ENCODE measurements at places on chromosomes 7 and 10.

DNA sequence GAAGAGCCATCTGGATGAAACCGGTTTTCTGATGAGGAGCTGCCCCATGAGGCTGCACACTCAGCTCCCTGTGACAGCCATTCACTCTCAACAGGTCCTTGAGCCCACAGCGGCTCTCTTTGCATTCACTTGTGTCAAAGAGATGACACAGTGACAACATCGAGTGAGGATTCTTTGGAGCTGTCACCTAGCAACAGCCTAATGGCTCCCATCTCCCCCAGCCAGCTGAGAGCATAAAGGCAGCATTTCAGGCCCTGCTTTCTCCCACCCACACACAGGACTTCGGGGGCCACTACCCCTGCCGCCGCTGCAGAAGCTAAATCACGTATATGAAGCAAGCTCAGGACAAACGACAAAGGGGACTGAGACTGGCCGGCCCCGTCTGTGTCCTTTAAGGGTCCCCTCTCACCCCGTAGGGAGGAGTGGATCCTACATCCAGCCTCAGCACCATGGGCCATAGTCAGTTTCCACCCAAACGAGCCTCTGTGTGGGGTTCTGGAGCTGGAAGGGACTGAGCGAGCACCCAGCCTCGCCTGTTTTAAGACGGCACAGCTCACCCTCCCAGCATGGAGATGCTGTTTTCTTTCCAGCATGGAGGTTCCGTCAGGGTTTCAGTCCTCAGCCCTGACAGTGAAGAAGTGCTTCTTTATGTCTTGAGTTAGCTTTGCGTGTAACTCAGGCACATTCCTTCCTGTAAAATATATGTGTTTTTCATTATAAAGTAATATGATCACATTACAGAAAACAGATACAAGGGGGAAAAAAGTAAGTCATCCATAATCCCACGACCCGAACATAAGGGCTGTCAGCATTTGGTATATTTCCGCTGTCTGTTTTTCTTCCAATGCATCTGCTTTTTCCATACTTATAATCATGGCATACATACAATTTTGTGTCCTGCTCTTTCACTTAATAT is 4.9 kb downstream of the CPA4 start:
- no peak for DNase-seq

GRCh38 chr7:28362182-28362581 is 50.1 kb upstream of the CREB5 start:
- no peak for DNase-seq

DNA sequence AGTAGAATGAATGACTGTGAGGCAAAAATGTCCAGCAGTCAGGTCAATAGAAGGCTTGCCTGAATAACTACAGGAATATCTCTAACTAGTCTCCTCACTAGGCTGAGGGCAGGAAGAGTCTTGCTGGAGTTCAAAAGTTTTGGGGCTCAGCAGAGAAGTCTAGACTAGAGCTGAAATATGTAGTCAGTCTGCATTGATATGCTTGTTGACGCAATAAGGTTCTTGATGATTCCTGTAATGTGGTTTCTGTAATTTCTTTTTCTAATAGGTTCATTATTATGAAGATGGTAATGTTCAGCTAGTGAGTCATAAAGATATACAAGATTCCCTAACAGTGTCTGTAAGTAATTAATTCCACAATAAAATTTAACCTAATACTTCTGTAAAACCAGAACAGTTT is 41.5 kb upstream of the ST7 start:
- no peak for DNase-seq

DNA sequence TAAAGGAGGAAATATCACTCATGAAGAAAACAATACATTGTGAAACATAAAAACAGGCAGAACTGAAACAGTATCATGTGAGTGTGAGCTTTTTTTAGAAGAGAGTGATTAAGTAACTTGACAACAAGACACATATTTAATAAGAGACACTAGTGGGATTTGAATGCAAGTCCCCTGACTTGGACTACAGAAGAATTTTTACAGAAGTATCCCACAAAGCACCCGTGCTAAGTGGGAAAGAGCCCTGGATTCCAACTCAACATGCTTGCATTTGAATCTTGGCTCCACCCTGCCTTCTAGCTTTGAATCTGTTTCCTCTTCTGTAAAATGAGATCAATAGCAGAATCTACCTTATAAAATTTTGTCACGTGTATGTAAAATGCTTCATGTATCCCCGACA is 166.2 kb downstream of the ZNF365 start:
- DNase-seq = no peak

GRCh38 chr7:142420554-142421362 is 162.9 kb upstream of the PRSS58 start:
- DNase-seq = no peak
